ENCODE measurements at places on chromosomes 2 and 18. TPM values are rescaled to one million over a fixed set of nuclear protein-coding genes. Genes with fewer than 3 reads are reported as not detected.

- no peak for DNase-seq
Measured at GRCh38 chr2:172108587-172108930, 5.9 kb upstream of the DLX2 start.

ALK gene
- not detected for total RNA-seq

GRCh38 chr2:109157563-109158105 lies 28.6 kb downstream of the SH3RF3 start:
- DNase-seq = no peak

- DNase-seq = no peak
Measured at GRCh38 chr2:48227617-48228344, 302.2 kb upstream of the STON1 start.

- DNase-seq = no peak
Measured at GRCh38 chr2:241151934-241152660, 1.8 kb downstream of the PPP1R7 start.

DNA sequence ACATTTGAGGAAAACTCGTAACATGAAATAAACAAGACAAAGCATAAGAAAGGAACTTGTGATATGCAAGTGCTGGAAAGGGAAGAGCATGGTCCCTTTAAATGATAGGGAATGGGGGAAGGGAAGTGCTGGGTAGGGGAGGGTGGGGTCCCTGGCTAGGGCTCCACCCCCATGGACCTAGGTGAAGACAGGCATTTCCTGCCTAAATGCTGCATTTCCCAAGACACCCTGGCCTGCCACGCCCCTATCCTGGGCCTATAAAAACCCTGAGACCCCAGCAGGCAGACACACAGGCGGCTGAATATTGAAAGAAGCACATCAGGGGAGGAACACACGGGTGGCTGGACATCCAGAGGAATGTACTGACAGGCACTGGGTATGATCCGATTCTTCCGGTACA lies 499.9 kb downstream of the ZEB2 start:
- DNase-seq = peak; percentile 31

MARCO gene
- total RNA-seq = not detected

CD8B2 gene
- not detected for total RNA-seq

DNA sequence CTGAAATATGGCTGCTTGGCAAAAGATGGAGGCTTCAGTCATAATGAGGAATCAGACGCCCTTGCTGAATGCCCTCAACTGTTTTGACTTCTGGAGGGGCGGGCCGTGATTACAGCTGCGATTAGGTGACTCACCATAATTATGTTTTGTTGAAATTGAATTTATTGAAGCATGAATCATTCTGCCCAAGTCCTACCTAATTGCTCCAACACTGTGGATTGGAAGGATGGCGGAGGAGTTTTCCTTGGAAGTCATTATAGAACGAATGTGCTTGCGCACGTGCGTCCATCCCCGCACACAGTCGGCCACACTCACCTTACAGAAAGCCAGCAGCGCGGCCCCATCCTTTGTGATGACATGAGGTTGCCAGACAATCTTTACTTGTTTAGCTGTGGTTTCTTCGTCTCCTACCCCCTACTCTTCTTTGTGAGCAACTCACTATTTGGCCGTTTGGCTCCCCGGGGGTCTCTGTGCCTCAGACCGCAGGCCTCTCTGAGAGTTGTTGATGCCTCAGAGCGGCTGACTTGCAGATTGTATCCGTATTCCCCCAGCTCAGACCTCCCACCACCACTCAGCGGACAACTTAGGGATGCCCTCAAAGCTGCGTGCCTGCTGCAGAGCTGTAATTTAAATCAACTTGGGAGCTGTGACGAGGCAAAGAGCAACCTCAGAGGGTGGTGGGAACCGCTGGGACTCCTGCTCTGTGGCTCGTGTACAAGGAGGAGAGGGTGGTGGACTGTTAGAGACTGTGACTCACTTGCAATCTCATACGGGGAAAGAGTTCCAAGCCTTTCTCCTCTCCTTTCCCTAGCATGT lies 513.4 kb downstream of the TNS1 start:
- peak; percentile 24 for DNase-seq

RAB27B gene
- total RNA-seq = 0.24 TPM

- DNase-seq = no peak
Measured at GRCh38 chr2:40955635-40956034, 503.7 kb upstream of the SLC8A1 start.

- no peak for DNase-seq
Measured at GRCh38 chr18:12751891-12752290, 49.0 kb downstream of the PSMG2 start.

DNA sequence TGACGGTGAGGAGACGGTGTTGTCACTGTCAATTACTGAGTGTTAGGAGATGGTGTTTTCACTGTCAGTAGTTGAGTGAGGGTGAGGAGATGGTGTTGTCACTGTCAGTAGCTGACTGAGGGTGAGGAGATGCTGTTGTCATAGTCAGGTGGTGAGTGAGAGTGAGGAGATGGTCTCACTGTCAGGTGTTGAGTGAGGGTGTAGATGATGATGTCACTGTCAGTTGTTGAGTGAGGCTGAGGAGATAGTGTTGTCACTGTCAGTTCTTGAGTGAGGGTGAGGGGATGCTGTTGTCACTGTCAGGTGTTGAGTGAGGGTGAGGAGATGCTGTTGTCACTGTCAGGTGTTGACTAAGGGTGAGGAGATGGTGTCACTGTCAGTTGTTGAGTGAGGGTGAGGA lies 3.4 kb upstream of the ATP9B start:
- DNase-seq = no peak

LRRC30 gene
- not detected for total RNA-seq

PLGLB2 gene
- total RNA-seq = 0.68 TPM

DNA sequence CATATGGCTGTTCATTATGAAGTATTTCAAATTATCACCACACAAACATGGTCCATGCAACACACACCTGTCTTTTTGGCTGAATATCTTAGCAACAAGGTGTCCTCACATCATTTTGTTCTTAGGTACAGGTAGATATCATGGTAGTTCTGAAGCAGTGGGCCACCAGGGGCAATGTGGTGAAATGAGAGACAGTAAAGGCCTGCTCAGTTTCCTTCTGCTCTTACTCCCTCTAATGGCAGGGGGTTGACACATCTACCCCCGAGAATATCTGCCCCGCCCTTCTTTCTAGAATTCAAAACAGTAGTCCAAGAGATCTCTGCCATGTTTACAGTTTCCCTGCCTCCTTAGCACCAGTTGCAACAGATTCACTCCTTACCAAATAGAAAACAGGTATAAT lies 147.0 kb upstream of the KLHL14 start:
- DNase-seq = peak; percentile 79

DNA sequence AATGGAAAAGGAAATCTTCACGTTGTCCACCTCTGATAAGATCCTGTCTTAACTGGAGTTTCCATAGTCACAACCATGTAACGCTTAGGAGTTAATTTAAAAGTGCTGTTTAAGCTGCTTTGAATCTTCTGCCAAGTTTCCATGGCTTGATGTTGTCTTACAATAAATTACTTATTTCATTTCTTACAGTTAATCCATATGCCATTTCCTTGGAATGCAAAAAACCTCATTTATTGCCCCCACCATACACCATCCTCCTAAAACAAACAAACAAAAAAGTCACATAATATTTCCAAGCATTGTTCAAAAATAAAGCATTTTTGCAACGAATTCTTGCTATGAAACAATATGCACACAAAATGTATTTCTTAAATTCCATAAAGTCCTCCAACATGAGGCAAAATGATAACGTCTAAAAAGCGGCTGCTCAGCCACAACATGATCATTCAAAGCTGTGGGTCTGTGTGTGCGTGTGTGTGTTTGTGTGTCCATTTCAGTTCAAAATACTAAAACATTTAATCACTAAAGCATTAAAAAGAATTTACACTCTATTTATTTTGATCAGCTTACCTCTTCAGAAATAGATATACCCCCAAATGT lies 46.8 kb upstream of the PXDN start:
- no peak for DNase-seq

GRCh38 chr2:60526623-60527022 lies 26.8 kb downstream of the BCL11A start:
- no peak for DNase-seq

DNA sequence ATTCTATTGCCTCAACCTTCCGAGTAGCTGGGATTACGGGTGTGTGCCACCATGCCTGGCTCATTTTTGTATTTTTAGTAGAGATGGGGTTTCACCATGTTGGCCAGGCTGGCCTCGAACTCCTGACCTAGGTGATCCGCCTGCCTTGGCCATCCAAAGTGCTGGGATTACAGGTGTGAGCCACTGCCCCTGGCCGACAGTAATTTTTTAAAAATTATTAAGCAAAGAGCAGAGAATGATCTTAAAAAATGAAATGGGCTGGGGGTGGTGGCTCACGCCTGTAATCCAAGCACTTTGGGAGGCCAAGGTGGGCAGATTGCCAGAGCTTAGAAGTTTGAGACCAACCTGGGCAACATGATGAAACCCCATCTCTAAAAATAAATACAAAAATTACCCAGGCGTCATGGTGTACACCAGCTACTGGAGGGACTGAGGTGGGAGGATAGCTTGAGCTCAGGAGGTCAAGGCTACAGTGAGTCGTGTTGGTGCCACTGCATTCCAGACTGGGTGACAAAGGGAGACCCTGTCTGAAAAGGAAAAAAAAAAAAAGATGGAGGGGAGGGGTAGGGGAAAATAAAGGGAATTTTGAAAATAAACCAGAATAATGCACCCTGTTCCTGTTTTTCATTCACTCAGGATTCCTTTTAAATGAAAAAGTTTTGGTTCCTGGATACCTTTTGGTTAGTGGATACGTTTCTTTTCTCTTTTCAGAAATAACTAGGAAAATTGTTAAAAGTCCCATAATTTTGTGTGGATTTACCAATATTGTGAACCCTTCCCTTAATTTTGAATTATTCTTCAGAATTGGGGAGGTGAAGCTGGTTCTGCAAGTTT lies 33.9 kb downstream of the MAP4K4 start:
- DNase-seq = no peak

DNA sequence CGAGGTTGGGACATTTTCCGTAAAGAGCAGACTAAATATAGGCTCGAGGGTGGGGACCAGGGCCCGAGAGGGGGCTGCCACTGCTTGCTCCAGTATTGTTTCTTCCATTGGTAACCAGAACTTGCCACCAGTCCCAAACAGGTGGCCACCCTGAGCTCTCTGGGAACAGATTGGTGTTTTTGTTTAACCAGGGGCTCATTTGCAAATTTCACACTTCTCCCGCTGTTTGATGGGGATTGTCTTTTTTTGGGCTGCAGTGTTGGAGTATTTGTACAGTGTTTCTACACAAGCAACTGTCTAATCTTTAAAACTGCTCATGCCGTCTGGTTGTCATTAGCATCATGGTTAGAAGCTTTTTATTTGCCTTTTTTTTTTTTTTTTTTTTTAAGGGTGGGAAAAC lies 8.5 kb downstream of the AGAP1 start:
- no peak for DNase-seq

DNA sequence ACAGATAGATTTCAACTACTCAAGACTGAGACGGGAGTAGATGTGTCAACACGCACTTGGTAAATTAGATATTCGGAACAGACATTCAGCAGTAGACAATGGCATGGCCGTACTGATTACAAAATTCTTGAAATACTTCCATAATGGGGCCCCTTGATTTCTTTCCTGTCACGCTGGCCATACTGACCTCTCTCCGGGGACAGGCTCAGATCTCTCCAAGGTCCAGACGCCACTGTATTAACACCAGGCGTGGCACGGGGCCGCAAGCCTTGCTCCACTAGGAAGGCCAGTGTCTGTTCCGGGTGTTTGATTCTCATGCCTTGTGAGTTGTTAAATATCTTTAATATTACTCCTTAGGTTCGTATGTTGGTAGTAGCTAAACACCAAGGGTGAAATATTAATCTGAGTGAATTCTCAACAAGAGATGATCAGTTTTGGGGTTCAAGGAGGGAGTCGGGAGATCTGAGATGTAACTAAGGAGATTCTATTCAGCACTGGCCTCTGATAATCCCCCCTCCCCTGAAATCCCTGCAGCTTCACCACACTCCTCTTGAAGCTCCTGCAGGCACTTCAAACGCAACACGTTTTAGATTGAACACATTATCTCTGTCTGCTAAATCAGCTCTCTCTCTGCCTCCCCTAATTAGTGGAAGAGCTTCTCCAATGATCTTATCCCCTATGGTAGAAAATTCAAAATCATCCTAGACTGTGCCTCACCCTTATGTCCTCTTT lies 2.2 kb upstream of the EHD3 start:
- DNase-seq = peak; percentile 17

POMC gene
- 1.6 TPM for total RNA-seq

FEV gene
- total RNA-seq = not detected

- no peak for DNase-seq
Measured at GRCh38 chr2:74417197-74417596, 4.2 kb downstream of the C2orf81 start.

DNA sequence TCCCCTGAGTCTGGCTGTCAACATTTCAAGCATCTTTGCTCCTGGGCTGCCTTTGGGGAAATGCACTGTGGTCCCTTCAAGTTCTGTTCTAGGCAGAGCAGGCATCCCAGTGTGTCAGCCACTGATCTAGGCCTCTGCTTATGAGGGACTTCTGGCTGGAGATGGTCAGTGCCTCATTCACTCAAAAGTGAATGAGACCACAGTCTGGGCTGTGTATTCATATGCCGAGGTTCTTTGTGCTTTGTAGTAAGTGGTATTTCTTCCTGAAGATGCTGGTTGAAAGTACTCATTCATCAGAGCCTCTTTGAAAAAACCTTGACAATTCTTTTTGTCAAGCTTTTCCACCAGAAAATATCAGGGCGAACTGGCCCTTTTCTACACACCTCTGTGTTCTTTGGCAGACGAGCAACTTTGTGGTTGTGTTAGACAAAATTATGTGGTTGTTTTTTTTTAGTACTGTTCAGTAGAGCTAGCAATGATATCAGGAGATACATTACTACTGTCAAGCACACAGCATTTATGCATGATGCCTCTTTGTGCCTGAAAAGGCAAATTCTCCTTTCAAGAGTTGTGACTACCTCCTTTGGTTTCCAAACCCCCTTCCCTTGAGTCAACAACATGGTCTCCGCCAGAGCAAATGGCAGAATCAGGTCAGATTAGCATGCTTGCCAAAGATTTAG lies 510.9 kb upstream of the NRP2 start:
- DNase-seq = no peak

DNA sequence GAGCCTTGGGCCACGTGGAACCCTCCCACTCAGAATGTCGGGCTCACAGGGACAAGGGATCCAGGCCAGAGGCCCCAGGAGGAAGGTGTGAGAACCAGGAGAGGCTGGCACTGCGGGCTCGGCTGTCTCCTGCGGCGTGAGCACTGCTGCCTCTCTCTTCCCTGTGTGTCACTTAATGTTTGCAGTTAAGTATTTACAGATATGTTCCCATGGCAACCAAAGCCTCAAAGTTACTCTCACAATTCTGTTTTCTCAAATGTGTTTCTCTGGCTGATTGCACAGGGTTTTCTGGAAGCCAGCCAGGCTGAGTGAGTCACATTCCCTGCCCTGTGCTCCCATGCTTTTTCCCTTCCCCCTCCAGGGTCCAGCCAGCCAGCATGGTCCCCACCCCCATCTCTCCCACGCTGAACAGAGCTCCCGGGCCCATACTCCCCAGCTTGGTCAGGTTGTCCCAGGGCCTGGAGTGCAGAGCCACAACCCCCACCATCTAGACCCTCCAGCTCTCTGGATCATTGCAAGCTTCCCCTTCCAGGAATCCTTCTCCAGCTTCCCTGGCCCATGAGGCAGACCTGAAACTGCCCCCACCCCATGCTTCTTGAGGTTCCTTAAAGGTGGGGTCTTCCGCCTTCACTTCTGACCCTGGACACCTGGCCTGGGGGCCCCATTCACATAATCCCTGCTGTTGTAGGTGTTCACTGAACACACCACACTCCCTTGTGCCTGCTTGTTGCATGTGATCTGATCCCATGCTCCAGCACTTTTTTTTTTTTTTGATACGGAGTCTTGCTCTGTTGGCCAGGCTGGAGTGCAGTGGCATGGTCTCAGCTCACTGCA lies 265.9 kb downstream of the CELF4 start:
- DNase-seq = no peak

All from H9 (cell line).